ENCODE measurements at places on chromosomes 12 and 14.

- DNase-seq: no peak
Measured at GRCh38 chr12:130121226-130122000, 40.9 kb upstream of the FZD10 start.

DNA sequence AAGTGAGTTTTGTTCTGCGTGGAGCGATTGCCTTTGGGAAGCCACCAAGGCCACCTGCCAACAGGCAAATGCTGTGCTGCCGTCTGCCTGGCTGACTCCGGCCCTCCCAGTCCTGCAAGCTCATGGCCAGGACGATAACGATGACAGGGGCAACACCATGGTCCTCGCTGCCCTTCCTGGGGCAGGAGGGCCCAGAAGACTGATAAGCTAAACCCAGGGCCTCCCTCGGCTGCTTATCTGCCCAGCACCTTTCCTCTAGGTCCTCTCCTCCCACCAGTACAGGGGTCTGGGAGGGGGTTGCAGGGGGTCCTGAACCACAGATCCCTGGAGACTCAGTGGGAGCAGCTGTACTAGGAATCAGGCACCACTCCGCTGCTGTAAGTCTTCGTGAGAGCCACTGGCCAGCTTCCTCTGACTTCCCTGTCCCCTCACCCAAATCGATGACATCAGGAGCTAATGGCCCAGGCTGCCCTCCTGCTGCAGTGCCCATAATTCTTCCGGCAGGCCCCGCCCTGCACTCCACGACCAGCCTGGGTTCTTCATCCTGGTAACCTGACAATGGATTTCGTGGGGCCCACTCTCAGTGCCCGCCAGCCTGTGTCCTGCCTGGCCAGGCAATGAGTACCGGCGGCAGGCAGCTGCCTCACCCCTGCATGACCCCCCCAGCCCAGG lies 5.1 kb downstream of the ANKRD9 start:
- DNase-seq: no peak

GRCh38 chr12:26868447-26869103 lies 35.6 kb upstream of the ITPR2 start:
- no peak for DNase-seq

GRCh38 chr12:104282109-104282508 lies 21.4 kb upstream of the EID3 start:
- DNase-seq: no peak
